ENCODE measurements at places on chromosomes 4 and X.

DNA sequence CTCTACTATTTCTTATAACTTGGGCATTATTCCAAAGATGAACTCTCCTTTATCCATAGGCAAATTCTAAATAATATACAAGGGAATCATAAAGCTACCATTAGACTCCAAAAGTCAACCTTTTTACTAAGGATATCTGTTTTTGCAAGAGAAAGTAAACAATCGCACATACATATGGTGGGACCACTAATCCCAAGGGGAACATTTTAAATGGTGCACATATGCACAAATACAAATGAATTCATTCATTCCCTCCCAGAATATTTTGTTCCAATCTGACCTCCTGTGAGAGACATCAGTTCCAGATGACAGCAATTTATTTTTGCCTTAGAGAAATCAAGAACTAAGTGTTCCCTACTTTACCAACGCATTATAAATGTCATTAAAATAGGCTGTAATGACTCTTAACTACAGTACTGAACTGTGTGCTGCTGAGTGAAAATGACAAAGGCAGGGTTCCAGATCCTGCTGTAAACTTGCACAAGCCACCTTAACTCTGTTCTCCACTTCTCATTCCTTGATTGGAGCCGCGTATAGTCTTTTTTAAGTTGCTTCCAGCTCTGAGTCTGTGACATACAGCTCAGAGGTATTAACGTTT lies 2.0 kb downstream of the DHX15 start:
- no peak for DNase-seq

GRCh38 chrX:72060921-72061490 lies 70.7 kb downstream of the RTL5 start:
- DNase-seq = no peak

GRCh38 chr4:103292959-103293358 lies 94.8 kb upstream of the CENPE start:
- no peak for DNase-seq

GRCh38 chr4:122796801-122797404 lies 29.7 kb upstream of the FGF2 start:
- no peak for DNase-seq

- no peak for DNase-seq
Observed at GRCh38 chrX:136386826-136387225, 86.1 kb downstream of the ADGRG4 start.

DNA sequence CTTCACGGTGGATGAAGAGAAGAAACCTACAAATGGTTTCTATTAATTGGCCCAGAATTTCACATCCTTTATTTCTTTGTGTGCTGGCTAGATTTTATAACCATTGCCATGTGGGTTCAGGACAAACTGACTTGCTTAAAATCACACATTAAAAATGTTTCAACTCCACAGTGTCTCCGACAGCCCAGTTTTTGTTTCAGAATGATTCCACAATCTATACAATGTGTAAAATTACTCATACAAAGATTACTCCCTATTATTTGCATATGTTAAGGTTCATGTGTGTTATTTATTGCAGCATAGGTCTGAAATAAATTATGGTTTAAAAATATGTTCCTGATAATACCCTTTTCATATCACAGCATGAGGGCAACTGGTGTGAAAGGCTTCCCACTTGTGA lies 20.6 kb downstream of the DCHS2 start:
- DNase-seq = no peak

DNA sequence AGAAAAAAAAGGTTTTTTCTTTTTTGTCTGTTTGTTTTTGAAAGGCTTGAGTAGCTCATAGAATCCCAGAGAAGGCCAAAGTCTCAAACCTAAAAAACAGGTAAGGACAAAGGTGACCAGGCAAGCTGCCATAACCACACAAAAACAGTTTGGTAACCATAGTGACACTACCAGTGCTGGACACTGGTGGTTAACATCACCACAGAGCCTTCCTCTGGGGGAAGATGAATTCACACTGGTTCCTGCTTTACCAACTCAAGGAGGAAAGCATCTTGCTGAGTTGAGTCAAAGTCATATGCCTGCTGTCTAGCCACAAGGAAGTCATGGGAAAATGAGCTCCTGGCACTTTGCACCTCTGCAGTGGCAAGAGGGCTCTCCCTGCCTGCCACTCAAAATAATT lies 32.5 kb downstream of the IDS start:
- DNase-seq = no peak

- DNase-seq = no peak
Observed at GRCh38 chrX:107626481-107626880, 1.8 kb upstream of the PRPS1 start.

- no peak for DNase-seq
Observed at GRCh38 chrX:78923198-78924015, 21.8 kb upstream of the P2RY10 start.

Data from activated CD4-positive, alpha-beta T cell treated with anti-CD3 and anti-CD28 coated beads, Interleukin-2, amount 50 U/mL, for 48 hours (primary cell).